ENCODE measurements at places on chromosomes 4 and X.

GRCh38 chr4:133320576-133321170 is 171.6 kb downstream of the PCDH10 start:
- DNase-seq: peak; percentile 51

DNA sequence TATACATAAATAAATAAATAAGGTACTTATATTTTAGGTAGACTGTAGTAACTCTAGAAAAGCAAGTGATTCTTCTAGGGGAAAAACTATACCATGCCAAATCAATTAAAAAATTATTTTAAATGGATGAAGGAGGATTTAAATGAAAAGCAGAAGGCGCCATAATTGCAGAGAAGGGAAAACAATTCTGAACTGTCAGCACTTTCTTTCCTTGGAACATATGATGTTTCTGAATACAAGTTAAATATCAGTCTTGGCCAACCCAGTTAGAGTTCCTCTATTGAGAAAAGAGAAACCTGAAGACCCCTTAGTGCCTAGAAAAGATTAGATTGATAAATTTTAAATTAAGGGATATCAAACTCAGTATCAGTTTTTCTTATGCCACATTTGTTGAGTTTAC is 75.8 kb downstream of the ADAM29 start:
- no peak for DNase-seq

DNA sequence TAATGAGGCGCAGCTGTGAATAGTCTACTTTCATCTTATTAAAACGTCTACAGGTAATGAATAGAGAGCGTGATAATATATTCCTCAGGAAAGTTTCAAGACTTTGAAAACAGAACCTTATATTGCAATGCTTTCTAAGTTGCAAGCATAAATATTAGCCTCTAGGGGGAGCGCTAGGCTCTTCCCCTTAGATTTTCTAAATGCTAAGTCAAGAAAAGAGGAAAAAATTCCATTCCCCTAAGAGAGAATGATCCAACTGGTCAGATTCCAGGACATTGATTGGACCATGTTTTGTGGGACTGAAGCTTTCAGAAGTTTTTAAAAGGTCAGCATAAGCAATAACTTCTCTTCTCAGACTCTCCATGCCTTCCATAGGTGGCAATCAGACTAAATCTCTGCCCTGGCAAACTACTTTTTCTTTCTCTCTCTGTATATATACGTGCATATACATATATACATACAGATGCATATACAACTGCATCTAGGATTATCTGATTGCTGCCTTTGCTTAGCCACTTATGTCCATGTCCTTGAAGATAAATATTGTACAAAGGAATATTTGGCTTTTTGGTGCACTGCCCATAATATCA is 492.9 kb downstream of the INPP4B start:
- DNase-seq: peak; percentile 65

DNA sequence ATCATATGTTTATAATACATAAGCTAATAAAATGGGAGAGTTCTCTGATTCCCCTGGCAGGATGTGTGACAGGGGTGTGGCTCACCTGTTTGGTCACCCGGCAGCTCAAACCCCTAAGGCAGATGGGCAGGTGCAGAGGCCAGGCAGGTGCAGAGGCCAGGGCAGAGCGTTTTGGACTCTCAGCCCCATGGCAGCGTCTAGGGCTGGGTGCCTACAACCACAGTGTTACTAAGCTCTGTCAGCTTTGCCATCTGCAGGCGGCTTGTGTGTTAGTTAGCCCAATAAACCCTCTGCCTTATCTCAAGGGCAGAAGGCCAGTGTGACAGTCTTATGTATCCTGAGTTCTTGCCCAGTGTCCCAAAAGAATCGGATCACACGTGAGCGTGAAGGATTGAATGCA is 54.0 kb upstream of the UGT2B15 start:
- no peak for DNase-seq

- DNase-seq: no peak
Observed at GRCh38 chr4:8538076-8538702, 42.0 kb upstream of the GPR78 start.

- DNase-seq: peak; percentile 92
Observed at GRCh38 chr4:4852591-4853362, 6.7 kb upstream of the MSX1 start.

- no peak for DNase-seq
Observed at GRCh38 chrX:21972046-21972445, 31.5 kb downstream of the SMS start.

DNA sequence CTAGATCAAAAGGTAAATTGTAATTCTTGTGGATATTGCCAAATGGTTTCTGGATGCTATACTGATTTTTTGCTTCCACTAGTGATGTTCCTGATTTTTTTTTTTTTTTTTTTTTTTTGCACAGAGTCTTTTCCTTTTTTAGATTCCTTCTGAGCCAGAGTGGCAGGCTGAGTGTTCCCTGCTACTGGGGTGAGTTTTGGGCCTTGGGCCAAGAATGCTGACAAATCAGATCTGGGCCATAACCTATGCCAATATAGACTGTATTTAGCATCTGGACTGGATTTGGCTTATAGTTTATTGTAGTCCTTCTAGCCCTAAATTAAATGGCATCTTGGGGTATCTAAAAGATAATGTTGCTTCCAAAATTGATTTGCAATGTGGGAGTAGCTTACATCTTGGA is 52.8 kb downstream of the REPS2 start:
- no peak for DNase-seq

DNA sequence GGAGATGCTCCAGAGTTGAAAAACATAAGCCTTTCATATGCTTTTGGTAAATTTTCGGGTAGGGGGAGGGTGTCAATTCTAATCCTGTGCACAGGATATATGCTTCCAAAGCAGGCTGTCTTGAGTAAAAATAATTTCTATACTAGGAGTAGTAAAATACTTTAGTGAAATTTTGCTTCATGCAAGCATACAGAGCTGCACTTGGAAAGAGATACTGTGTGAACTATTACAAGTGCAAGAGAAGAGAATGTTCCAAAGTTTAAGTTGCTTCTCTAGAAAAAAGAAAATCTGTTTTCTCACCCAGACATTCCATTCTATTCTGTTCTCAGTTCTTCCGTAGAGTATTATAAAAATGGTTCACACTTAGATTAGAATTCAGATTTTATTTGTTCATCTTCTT is 324.6 kb upstream of the AADAT start:
- no peak for DNase-seq

DNA sequence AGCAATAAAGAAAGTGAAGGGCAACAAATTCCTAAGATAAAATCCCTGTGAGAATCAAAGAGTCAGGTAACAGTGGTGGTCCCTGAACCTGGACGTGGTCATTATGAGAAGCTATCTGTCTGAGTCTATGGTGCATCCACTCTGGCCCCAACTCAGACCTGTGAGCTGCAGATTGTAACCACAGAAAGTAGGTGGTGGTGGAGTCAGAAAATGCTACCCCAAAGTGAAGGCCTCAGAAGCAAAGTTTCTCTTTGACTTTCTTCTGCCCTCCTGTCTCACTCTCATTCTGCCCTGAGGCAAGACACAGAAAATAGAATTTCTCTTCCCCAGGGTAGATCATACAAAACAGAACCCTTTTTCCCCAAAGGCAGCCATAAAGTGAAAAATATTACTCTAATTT is 84.1 kb upstream of the NEIL3 start:
- DNase-seq: no peak

- no peak for DNase-seq
Observed at GRCh38 chr4:82799006-82799881, 648 bp upstream of the SCD5 start.
